ENCODE measurements at places on chromosomes 2 and 18.

- no peak for DNase-seq
Observed at GRCh38 chr18:29840089-29840488, 1202.5 kb downstream of the DSC3 start.

GRCh38 chr2:149824136-149824535 is 236.6 kb upstream of the MMADHC start:
- no peak for DNase-seq

DNA sequence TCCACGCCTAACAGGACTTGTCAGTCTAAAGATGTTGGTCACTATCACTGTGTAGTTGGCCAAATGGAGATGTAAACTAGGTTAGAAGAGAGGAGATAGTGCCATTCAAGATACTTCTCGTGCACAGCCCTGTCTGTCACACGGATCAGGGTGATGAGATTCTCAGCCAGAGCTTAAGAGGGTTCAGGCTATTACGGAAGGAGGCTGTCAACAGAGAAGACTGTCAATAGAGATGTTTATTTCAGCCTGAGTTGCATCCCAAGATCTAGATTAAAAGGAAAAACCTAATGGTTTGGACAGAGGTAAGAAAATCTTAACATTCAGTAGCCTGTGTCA is 83.4 kb downstream of the AAK1 start:
- DNase-seq, result no peak

- no peak for DNase-seq
Observed at GRCh38 chr2:126804347-126804746, 94.3 kb upstream of the TEX51 start.

GRCh38 chr2:37688771-37689468 is 17.5 kb upstream of the CDC42EP3 start:
- no peak for DNase-seq

DNA sequence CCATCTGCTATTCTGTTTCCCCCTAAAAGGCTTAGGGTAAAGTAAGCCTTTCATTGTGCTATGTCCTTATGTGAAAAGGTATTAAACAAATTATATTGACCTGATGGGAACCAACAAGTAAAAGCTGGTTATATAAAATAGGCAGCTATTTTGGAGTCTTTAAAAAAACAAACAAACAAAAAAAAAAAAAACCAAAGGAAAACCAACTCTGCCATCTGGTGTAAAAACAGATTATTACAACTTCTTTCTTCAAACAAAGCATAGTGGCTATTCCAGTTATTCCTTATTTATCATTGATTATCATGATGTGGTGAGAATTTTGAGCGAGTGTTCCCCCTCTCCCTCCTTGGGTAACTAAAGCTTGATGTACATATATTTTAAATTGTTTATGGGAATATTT is 122.3 kb upstream of the FHL2 start:
- DNase-seq, result no peak

- DNase-seq, result no peak
Observed at GRCh38 chr2:213649176-213649575, 364.9 kb downstream of the SPAG16 start.

GRCh38 chr2:43948370-43948769 is 47.4 kb downstream of the LRPPRC start:
- DNase-seq, result no peak

DNA sequence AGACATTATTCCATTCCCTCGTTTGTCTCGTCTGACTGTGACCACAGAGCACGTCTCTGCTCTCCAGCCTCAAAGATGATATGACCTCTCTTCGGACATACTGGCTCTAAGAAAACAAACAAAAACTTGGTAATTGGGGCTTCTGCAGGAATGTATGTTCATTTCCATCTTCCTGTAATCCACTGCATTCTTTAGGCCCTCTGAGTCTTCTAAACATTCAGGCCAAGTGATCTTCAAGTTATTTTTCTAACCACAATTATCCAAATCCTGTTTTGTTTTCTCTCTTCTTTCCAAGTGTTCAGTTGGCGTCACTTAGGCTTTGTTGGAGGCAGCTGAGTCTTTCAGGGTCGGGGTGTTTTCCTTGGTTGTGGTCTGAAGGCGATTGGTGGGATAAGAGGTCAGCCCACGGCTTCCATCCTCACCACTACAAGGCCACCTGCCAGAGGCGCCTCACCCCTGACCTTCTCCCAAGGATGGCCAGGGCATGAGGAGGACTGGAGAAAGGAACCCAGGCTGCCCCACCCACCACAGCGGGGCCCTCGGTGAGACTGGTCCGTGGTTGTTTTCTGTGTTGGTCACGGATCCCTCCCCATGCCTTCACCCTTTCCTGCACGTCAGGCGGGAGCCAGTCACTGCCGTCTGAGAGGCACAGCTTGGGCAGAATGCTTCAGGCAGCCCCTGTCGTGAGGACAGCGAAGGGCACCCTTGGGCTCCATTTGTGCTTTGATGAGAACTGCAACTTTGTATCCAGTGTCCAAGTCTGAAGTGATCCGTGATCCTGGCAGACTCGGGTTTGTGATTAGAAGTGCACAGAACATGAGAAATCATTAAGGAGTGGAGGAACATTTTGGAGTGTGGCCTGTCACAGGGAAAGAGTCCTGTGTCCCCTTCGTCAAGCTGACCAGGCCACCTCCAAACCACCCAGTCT is 88.6 kb upstream of the FHL2 start:
- no peak for DNase-seq

GRCh38 chr2:43444989-43445645 is 150.7 kb downstream of the THADA start:
- no peak for DNase-seq

Data from stimulated activated naive CD8-positive, alpha-beta T cell treated with anti-CD3 and anti-CD28 coated beads, Interleukin-15, Interleukin-2, amounts not matched to agents 100 U/mL and 50 U/mL, for 24 hours (primary cell).